ENCODE measurements at places on chromosomes 1 and 21. TPM values are rescaled to one million over a fixed set of nuclear protein-coding genes. Genes with fewer than 3 reads are reported as not detected.
A peak's percentile ranks its signal among the peaks of the same experiment; 100 is the strongest.

DNA sequence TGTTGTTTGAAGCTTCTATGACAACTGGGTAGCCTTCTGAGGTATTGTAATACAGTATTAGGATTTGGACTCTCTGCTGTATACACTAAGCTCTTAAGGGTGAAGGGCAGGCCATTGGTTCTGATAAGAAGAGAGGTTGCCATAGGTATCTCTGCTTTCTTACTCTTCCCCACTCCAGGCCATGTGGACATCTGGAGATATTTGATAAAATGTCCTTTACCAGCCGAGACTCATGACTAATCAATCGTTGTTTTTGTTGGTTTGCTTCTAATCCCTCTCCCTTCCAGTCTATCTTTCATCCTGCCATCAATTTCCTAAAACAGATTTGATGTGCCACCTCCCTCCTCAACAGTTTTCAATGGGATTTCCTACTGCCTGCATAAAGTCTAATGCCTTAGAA lies 64.6 kb upstream of the WDR26 start:
- DNase-seq = no peak

- peak; percentile 57 for DNase-seq
Observed at GRCh38 chr1:56831871-56832693, 12.9 kb upstream of the FYB2 start.

DNA sequence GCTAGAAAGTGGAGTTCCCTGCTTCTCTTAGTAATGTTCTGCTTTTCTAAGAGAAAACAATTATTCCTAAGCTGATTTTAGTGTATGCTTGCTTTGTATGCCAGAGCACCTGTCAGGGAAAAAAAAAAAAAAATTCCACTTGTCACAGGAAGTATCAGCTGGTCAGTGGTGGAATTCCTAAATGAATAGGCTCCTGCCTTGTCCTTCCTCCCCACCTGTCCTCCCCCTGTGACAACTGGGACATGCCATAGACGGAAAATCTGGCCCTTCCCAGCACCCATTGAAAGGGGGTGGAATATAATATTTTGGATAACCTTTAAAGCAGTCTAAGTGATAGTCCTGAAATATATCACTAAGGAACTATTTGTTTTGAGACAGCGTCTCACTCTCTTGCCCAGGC lies 10.8 kb downstream of the FNDC5 start:
- no peak for DNase-seq

- no peak for DNase-seq
Observed at GRCh38 chr1:244349581-244350001, 102.1 kb downstream of the ADSS2 start.

GRCh38 chr1:182681568-182681912 lies 2.8 kb downstream of the RGS8 start:
- no peak for DNase-seq

- DNase-seq = no peak
Observed at GRCh38 chr1:56551691-56552090, 27.7 kb downstream of the PLPP3 start.

- DNase-seq = no peak
Observed at GRCh38 chr1:206636671-206637070, 1.3 kb downstream of the DYRK3 start.

DNA sequence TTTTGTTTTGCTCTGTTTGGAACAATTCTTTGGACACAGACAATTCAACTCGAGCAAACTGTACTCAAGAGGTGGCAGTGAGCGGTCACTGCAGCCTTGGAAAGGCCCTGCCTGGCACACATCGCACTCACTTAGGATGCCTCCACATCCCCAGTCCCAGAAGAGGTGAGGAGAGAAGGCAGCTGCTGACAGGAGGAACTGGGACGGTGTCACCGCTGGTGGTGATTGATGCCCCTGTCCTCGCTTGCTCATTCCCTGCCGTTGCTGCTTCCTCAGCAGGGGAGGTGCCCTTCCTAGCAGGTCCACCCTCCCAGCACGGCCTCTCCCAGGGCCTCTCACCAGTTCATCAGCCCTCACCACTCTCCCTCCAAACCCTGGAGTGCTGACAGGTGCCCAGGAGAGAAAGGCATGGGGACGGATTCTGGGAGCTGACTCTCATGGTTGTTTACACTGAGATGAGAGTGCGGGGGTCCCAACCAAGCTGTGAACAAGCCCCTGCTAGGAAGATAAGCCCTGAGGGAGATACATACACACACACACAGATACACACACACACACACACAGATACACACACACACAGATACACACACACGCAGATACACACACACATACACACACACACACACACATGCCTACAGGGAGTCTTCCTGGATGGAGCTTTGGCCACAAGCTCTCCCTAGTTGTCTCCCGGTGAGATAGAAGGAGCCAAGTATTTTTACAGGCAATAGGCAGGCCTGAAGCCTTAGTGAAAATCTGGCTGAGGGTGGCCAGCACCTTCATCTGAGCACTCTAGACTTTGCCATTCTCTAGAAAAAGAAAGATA lies 101.1 kb downstream of the CDC7 start:
- no peak for DNase-seq

- no peak for DNase-seq
Observed at GRCh38 chr1:39842030-39842678, 41.1 kb downstream of the TRIT1 start.

- no peak for DNase-seq
Observed at GRCh38 chr1:100530880-100531487, 7.0 kb upstream of the GPR88 start.

GRCh38 chr1:47257224-47257623 lies 25.2 kb upstream of the TAL1 start:
- DNase-seq = no peak

DNA sequence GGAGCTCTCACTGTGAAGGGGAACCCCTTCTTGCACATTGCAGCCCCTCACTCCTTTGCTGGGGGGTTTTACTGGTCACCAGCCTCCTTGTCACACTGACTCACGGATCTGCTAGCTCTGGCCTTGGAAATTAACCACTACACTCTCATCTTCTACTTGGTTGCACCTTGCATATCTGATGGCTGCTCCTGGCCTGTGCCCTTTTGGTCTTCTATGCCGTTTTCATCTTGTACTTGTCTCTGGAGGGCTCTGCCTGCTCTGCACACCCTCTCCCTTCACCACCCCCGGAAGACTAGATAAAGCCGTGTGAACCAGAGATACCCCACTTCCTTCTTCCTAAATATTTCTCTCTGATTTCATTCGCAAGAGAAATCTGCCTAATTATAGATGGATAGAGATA lies 44.6 kb downstream of the CD247 start:
- DNase-seq = no peak

DNA sequence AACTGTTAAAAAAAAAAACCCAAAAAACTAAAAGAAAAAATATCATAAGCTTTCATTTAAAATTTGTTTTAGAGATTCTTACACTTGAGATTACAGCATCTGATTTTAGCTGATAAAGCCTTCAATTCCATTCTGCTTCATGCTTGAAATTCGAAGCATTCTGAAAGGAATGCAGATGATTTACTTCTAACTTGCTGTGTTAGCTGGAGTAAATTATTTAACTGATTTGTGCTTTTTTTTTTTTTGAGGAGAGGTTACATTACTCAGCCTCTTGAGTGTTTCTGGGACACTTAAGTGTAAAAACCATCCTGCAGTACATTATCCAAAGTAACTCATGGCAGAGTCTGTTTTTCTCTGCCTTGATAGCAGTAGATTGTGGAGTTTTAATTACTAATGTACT lies 4.5 kb upstream of the TRIM67 start:
- no peak for DNase-seq

GRCh38 chr1:162471290-162471853 lies 26.2 kb upstream of the UHMK1 start:
- no peak for DNase-seq

- no peak for DNase-seq
Observed at GRCh38 chr1:29455781-29456180, 219.5 kb downstream of the PTPRU start.

- no peak for DNase-seq
Observed at GRCh38 chr1:26785611-26786436, 1.9 kb upstream of the PIGV start.

- DNase-seq = no peak
Observed at GRCh38 chr21:41029571-41029970, 138.4 kb upstream of the BACE2 start.

GRCh38 chr1:160129046-160129445 lies 13.5 kb downstream of the ATP1A2 start:
- DNase-seq = peak; percentile 13

GRCh38 chr1:118716775-118717174 lies 271.4 kb downstream of the TBX15 start:
- no peak for DNase-seq

DNA sequence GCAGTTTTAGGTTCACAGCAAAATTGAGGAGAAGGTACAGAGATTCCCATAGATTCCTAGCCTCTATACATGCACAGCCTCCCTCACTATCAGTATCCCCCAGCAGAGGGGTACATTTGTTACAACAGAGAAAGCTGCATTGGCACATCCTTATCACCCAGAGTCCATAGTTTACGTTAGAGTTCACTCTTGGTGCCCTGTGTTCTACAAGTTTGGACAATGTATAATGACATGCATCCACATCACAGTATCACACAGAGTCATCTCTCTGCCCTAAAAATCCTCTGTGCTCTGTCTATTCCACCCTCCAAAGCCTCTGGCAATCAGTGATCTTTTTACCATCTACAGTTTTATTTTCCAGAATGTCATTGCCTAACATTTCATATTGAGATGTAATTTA lies 22.3 kb upstream of the RGS16 start:
- no peak for DNase-seq

DNA sequence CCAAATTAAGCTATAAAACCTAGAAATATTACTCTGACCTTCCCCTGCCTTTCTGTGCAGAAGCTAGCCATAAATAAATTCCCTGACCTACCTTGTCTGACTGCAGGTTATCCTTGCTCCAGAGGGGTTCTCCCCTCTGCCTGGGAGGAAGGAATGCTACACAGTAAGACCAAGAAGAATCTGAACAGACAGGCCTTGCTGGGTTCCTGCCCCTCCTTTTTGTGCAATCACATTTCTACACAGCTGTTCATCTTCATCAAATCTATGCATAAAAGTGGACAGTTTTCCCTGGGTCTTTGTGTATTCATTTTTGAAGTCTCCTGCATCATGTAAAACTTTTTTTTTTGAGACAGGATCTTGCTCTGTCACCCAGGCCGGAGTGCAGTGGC lies 50.6 kb downstream of the DNTTIP2 start:
- no peak for DNase-seq

- peak; percentile 41 for DNase-seq
Observed at GRCh38 chr1:44707959-44708831, 22.8 kb downstream of the RNU5D-1 start.

GRCh38 chr1:109247401-109248365 lies 1.7 kb upstream of the CELSR2 start:
- DNase-seq = no peak

- no peak for DNase-seq
Observed at GRCh38 chr1:177585302-177586220, 384.3 kb downstream of the SEC16B start.

GRCh38 chr1:235278233-235278914 lies 49.6 kb downstream of the ARID4B start:
- DNase-seq = no peak

GRCh38 chr1:193366764-193367507 lies 180.5 kb upstream of the B3GALT2 start:
- no peak for DNase-seq

DNA sequence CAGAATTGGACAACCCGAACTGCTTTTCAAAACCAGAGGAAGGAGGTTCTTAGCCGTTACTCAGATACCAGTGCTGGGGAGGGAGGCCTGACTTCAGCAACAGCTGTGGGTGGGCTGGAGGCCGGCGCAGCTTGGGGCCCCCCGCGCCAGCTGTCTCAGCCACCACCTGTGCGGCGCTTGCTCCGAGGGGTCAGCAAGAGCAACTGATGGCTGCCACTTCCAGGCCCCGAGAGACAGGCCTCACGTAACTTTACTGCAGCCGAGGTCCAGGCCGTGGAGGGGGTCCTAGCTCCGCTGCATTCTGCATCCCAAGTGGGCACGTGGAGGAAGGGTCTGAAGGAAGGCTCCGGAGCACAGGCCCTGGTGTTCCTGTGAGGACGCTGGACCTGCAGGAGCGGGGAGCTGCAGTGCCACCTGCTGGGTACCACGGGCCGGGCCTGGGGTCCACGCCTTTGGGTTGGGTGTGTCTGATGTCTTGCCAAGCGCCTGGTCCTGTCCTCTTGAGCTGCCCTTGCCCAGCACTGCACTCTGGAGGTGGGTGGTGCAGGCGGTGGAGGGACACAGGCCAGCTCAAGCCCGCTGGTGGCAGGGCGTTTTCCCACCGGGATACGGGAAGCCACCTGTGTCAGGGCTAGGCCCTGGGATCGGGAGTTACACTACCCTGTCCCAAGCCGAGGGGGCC lies 9.8 kb downstream of the THAP3 start:
- peak; percentile 27 for DNase-seq

DNA sequence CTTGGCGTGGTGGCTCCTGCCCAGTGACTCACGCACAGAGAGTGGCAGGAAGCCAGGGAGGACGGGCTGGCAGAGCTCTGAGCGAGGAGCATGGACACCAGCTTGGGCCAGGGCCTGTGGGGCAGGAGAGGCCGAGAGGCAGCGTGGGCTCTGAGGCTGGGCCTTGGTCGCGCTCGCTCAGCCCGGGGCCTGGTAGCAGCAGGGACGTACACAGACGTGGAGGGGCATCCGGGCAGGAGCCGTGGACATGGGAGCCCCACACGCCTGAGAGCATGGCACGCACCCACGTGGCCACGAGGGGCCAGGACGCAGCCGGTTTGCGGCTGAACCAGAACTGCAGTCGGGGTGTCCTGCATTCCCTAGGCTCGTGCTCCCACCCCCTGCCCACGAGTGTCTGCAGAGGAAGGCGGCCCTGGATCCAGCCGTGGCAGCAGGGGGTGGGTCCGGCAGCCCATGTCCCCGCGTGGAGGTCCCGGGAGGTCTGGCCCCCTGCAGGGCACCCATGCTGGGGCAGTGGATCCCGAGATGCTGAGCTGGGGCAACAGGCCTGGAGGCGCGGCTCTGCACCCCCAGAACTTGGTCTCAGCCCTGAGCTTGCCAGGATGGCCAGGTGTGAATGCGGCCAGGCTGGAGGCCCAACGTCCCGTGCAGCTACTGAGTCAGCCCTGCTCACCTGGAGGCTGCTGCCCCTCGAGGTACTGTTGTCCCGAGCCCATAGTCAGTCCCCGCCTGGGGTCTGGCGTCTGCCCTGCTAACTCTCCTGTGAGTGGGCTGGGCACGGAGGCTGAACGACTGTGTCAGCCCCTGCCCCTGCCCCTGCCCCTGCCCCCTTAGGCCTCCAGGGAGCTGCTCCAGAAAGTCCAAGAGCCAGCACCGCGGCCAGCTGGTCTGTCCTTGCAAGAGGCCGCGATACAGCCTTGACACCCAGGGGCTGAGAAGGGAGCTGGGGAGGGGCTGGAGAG lies 61.6 kb downstream of the SLX9 start:
- DNase-seq = peak; percentile 58

- DNase-seq = no peak
Observed at GRCh38 chr1:32775640-32776337, 41.4 kb downstream of the YARS1 start.

DNA sequence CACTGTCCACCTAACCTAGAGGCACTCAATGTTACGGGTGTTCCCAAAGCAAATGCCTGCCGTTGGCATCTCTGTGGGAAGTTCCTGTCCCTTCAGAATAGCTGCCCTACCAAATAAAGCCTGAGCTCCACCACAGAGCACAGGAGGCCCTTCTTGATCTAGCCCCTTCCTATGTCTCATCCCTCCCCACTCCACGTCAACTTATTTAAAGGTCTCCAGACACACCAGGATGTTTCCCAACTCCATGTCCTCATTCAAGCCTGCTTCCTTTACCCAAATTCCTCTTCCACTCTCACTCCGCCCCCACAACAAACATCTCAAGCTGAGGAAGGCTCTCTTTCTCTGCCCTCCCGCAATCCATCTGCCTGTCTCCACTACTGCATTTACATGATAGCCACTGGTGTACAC lies 87.7 kb downstream of the TGFBR3 start:
- no peak for DNase-seq

Gene SYNC
- total RNA-seq = 0.75 TPM

Gene TRIM67
- 1.3 TPM for total RNA-seq

Gene PLOD1
- 153 TPM for total RNA-seq

Gene NRAS
- 56.0 TPM for total RNA-seq

Gene AMY1C
- not detected for total RNA-seq

Gene LGALS8
- 33.3 TPM for total RNA-seq

Measured in Caki2 (cell line).